ENCODE measurements at places on chromosomes 3 and 15.

DNA sequence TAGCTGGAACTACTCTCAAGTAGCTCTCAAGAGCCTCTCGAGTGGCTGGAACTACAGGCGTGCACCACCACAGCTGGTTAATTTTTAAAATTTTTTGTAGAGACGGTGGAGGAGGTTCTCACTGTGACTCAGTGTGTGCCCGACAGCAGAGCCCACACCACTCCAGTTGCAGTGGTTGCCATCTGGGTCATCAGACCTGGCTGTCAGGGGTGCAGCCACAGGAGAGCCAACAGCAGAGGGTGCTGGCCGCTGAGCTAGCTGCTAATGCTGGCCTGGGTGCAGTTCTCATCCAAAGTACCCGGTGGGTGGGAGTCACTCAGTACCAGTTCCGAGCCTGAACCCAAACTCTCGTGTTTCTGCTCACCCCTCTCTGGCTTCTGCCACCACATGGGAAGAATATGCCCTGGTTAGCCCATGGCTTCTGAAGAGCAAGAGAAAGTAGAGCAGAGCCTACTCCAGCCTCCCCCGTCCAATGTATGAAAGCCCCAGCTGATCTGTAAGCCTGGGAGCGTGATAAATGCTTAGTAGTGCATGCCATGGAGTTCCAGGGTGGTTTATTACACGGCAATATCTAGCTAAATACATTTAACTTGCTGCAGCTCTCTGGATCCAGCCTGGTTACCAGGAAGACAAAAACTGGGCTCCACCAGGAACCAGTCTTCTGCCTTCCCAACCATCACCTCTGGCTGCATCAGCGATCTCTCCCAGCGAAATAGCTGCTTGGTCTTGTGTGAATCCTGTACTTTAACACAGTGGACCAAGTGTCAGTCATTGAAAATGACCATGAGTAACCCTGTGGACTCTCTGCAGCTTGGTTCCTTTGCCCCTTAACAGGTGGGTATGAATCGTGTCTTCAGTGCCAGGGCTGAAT, 17.1 kb downstream of the UMPS start:
- DNase-seq: no peak

DNA sequence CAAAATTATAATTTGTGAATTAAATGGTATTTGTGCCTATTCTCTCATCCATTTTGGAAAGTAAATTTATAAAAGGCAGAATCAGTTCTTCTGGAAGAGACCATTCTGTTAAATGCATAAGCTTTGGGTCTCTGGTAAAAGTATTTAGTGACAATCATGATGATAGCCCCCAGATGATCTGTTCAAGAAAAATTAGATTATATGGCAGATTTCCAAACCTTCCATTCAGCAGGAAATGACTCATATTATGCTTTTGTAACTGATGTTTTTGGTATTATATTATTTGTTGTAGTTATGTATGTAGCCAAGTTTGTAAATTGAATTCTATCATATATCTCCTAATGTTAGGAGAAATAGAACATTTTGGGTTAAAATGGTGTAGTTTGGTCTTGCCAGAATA, 340.8 kb upstream of the DPH6 start:
- no peak for DNase-seq

- DNase-seq: no peak
These were observed 9.0 kb upstream of the CHRNB4 start for GRCh38 chr15:78650022-78650421.

GRCh38 chr3:32392536-32393302, 1.1 kb downstream of the CMTM7 start:
- DNase-seq: no peak

DNA sequence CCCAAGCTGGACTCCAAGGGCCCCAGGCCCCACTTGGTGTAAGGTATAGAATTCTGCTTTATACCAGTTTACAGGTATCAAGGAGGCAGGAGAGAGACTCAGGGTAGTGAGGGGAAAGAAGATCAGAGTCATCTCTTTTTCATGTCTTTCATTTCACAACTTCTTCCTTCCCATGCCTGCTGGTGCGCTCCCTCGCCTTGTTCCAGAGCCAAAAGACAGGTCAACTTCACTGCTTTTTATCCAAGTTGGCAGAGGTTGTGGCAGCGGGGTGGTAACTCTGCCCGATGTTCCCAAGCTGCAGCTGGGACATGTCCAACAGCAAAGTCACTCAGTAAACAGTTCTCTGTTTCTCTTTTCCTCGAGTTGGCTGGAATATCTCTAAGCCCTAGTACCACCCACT, 86.3 kb upstream of the TCF12 start:
- DNase-seq: no peak
